ENCODE measurements at places on chromosomes 3 and 15.

GRCh38 chr3:191151653-191152052 lies 47.4 kb upstream of the OSTN start:
- no peak for DNase-seq

DNA sequence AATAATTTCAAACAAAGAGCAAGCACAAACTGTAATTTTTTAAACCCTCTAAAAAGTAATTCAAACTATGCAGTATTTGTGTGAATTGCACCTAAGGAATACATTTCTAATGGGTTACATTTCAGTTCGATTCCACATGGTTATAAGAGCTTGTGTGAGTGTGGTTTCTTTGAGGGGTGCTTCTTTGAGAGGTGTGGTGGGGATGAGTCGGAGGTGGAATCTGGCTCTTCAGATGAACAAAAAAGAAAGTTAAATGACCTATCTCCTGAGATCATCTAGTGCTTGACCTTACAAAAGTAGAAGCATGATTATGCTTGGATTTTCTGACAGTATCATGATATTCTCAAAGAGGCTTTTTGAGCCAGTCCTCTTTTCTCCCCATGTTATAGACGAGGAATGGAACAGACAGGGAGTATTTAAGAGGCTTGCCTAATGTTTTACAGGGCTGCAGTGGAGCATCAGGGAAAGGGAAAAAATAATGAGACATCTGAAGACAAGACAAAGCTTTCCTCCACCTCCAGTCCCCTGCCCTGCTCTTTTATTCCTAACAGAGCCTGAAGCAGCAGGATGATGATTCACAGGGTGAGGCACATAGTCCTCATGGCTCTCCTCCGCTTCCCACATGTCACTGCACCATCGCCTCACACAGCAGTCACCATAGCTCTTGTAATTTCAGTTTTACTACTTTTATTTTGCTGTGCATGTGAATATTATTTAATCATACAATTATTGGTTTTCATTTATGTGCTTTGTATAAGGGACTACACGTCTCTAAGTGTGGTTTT lies 82.0 kb downstream of the LYSMD4 start:
- DNase-seq: no peak

DNA sequence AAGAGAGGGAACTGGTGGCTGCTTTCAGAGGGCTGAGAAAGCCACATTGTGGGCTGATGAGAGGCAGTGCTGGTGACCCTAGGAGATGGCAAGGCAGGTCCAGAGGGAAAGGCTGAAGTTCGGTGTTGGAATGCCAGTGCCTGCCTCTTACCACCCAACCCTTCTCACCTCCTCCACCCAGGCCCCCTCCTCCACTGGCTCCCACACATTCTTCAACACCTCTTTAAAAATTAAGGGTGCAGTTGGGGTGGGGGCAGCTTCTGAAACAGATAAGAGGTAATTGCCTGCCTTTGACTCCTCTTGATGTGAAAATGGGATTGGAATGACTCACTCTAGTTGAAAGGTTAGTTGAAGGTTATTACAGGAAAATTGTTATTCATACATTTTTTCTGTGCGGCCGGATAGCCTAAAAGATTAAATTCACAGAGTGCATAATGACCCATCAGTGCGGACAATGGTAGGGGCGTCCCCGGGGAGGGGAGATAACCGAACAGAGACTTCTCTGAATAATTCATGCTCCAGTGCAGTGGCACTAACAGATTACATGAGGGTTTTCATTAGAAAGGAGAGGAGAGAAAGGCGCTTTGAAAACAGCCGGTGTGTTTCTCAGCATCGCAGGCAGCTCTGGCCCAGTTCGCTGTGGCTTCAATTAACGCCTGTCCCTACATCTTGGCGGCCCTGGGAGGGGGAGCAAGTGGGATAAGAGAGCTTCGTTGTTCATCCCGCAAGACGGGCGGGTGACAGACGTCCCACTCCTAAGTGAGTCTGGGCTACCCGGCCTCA lies 212.4 kb downstream of the TLE3 start:
- no peak for DNase-seq

- no peak for DNase-seq
Measured at GRCh38 chr3:14210843-14211594, 32.4 kb downstream of the LSM3 start.

DNA sequence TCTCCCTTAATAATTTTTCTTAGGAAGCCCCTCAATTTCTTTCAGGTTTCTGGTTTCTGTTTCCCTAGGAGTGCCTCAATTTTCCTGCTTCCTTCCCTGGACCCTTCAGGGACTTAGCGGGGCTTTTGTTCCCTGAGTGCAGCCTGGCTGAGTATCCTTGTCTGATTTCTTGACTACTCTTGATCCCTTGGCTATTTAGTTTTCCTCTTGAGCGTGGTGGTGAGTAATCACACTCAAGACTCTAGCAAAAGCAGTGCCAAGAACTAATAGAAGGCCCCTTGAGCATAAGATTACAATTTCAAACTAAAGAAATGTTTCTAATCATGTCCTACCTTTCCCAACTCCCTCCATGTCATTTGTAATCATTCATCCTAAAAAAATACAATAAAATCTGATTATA lies 94.3 kb upstream of the C3orf80 start:
- DNase-seq: no peak

DNA sequence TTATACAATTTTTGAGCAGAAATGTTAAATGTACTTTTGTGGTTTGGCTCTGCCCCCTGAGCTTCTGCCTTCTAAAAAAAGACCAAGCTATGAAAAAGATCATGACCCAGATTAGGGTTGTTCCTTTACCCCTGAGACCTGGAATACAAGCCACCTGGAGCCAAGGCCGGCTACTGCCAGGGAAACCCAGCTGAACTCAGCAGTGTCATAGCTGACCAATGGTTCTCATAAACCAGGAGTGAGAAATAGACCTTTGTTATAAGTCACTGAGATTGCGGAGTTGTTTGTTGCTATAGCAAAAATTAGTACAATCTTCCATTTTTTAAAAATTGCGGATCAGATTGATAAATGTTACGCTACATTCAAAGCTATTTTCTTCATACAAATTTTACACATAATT lies 1261.7 kb downstream of the ROBO1 start:
- no peak for DNase-seq

- no peak for DNase-seq
Measured at GRCh38 chr15:51286816-51287215, 51.6 kb downstream of the CYP19A1 start.

GRCh38 chr15:74893627-74894026 lies 3.8 kb downstream of the MPI start:
- no peak for DNase-seq

DNA sequence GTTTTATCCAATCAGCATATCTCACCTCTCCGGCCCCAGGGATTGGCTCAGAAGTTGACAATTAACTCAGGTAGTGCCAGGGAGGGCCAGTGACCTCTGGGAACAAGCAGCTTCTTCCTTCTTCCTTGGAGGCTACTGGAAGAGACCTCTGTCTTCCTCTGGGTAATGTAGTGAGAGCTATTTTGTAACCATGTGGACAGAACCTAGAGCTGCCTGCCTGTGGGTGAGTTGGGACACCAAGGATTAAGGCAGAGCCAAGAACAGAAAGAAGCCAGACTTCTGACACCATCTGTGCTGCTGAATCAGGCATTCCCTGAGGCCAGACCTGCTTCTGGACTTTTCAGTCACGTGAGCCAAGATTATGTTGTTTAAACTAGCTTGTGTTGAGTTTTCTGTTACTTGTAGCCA lies 5.9 kb upstream of the NDUFAF1 start:
- peak; percentile 1 for DNase-seq

GRCh38 chr15:40613080-40613479 lies 19.0 kb downstream of the KNL1 start:
- no peak for DNase-seq

- DNase-seq: no peak
Measured at GRCh38 chr3:46029953-46030543, 2.8 kb upstream of the XCR1 start.

DNA sequence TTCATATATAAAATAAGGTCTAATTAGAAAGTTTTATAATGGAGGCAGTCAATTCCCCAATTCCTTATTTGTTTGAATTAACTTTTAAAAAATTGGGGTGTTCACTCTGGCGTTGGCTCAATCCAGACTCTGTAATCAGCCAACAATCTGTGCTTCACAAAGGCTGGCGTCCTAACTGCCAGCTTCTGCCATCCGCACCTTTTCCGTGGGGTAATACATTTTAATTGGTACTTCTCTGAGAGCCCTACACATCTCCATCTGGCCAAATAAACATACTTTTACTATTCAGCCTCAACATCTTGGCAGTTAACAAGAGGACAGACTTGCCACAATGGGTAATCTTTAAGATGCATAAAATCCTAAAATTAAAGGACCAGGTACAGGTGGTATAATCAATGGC lies 125.2 kb upstream of the CCNL1 start:
- no peak for DNase-seq

DNA sequence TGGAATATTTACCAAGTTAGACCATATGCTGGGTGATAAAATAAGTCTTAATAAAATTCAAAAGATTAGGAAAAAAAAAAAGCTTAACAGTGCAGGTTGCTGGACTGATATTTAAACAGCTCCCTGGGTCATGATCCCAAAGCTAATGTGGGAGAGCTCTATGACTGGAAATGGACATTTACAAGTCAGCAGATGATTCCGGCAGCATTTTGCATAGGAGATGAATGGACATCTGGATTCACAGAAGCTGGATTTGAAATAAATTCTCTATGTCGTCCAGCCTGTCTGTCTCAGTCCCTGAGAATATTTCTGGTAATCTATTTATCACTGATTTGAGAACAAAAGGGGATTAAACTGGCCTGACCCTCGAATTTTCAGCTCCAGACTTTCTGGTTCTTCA lies 52.3 kb upstream of the KLHL25 start:
- DNase-seq: no peak

DNA sequence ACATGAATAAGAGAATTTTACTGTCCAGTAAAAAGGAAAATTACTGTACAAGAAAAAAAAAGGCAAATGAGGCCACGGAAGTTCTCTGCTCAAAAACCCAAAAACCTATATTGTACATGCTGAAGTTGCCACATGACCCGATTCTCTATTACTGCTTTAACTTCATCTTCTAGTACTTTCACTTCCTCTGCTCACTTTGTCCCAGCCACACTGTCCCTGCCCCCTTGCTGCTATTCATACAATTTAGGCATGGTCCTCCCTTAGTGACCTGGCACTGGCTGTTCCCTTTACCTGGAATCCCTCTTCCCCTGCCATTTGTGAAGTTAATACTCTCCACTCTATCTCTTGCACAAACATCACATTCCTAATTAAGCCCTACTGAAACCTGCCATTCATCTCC lies 457.4 kb downstream of the MAGI1 start:
- no peak for DNase-seq

DNA sequence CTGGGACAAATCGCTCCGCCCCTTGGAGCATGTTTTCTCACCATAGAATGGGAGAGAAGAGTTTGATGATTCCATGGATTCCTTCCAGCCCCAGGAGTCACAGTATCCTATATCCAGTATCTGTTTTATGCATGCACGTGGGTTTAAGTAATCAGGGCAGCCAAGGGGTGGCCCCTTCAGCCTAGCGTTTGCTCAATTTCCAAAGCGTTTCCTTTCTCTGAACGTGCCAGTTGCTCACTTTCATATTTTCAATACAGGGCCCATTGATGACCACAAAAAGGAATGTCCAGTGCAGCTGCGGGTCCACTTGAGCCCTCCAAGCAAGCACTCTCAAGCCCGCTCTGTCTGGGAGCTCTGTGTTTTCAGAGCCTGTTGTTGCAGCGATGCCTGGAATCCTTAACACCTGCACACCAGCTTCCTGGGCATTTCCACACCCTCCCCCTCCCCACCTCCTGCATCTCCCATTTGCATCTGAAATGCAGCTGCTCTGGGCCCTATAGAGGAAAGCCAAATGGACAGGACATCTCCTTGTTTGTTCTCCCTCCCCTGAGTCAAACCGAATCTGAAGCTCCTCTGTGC lies 164.3 kb upstream of the LPP start:
- DNase-seq: no peak

- DNase-seq: no peak
Measured at GRCh38 chr3:48472673-48472922, 26.1 kb downstream of the ATRIP start.

- DNase-seq: no peak
Measured at GRCh38 chr15:38130740-38131498, 121.7 kb upstream of the SPRED1 start.

- DNase-seq: no peak
Measured at GRCh38 chr15:84891339-84891738, 6.9 kb downstream of the SLC28A1 start.

- no peak for DNase-seq
Measured at GRCh38 chr3:13561967-13562366, 13.0 kb downstream of the FBLN2 start.

DNA sequence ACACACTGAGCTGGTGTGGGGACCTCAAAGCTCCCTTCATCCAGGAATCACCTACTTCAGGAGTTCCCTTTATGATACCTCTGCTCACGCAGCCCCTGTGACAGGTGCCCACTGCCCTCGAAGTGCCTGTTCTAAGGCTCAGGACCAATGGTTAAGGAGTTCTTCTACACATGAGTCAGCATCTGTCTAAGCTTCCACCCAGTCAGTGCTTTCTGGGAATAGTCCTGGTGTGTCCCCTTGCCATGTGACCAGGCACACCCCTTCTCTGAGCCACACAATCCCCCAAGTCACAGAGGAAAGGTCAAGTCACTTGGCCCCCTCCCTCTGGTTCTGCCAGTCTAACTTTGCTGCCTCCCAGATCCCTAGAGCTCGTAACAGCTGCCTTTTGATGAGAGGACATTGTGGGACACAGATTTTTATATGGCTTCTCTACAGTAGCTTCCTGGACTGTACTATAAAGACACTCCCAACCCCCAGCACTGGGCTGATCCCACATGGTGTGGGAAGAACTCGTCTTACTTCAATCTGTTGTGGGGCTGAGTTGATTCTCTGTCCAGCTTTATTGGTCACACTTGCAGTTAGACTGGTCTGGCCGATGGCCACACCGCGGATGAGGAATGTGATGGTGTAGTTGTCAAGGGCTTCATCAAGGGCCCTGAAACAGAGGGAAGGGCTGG lies 78.8 kb downstream of the NUP210 start:
- DNase-seq: no peak

DNA sequence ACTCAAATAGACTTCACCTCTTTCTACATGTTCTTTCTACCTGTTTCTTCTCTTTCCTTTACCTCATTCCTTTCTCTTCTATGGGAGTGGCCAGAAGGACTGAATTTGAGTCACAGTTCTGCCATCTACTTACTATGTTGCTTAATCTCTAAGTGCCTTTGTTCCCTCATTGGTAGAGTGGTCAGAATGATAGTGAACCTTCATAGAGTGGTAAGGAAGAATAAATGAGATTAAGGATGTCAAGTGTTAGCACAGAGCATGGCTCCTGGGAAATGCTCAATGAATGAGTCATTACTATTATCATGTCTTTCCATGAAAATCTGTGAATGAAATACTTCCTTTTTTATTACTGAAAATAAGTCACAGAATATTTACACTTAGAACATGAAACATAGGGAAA lies 17.5 kb downstream of the TMEM207 start:
- no peak for DNase-seq

DNA sequence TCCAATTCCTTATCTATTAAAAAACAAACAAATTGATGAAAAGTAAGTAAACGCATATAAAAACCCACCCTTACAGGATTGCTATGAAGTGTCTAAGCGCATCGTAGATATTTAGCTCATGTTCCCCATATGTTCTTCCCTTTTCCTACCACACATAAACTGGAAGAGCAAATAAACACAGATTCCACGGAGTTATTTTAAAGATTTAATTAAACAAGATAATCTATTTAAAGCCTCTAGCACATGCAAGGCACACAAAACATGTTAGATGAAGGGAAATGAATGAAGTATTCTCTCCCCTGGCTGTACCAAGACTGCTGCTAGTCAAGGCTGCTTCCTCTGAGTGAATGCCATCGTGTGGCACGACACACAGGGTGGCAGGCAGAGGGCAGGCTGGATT lies 78.4 kb upstream of the FGF12 start:
- DNase-seq: no peak

- DNase-seq: no peak
Measured at GRCh38 chr3:141346418-141346817, 21.9 kb upstream of the ZBTB38 start.

- DNase-seq: no peak
Measured at GRCh38 chr15:99057697-99058420, 47.0 kb upstream of the SYNM start.

All from NCI-H446 treated with DMSO at 0.1 percent for 48 hours (cell line).